ENCODE measurements at places on chromosomes 11 and 22. TPM values are rescaled to one million over a fixed set of nuclear protein-coding genes. Genes with fewer than 3 reads are reported as not detected.

EHF gene
- total RNA-seq = 34.0 TPM

PATE4 gene
- not detected for total RNA-seq

OOSP2 gene
- total RNA-seq = not detected

HBD gene
- 1.3 TPM for total RNA-seq

CD3G gene
- 0.47 TPM for total RNA-seq

BAIAP2L2 gene
- 4.5 TPM for total RNA-seq

GSC2 gene
- not detected for total RNA-seq

KCNQ1 gene
- 17.4 TPM for total RNA-seq

CD151 gene
- total RNA-seq = 153 TPM

SPI1 gene
- 19.0 TPM for total RNA-seq

SHANK2 gene
- total RNA-seq = 72.7 TPM

SNX32 gene
- 1.9 TPM for total RNA-seq

GLB1L3 gene
- total RNA-seq = 0.35 TPM

SIDT2 gene
- 39.8 TPM for total RNA-seq

TMEM45B gene
- 17.3 TPM for total RNA-seq

INS gene
- 0.35 TPM for total RNA-seq

PARVG gene
- 11.1 TPM for total RNA-seq

PGA5 gene
- total RNA-seq = not detected

TIMM10B gene
- 22.5 TPM for total RNA-seq

PRDX5 gene
- 138 TPM for total RNA-seq

PLAAT2 gene
- total RNA-seq = not detected

LAMTOR1 gene
- total RNA-seq = 85.5 TPM

OR52H1 gene
- total RNA-seq = 2.3 TPM

UBXN1 gene
- 89.0 TPM for total RNA-seq

HSPB2 gene
- 3.2 TPM for total RNA-seq

APOL5 gene
- 0.18 TPM for total RNA-seq

RIMBP3B gene
- 0.12 TPM for total RNA-seq

B3GAT1 gene
- total RNA-seq = 1.6 TPM

UBQLN3 gene
- total RNA-seq = 0.82 TPM

ASRGL1 gene
- total RNA-seq = 37.1 TPM

OR5AS1 gene
- total RNA-seq = not detected

BCO2 gene
- total RNA-seq = 6.7 TPM

SLC25A18 gene
- total RNA-seq = 0.53 TPM

MS4A6A gene
- 50.2 TPM for total RNA-seq

CHRNA10 gene
- 0.82 TPM for total RNA-seq

IL17REL gene
- not detected for total RNA-seq

PKDREJ gene
- total RNA-seq = 0.12 TPM

TIMP3 gene
- total RNA-seq = 122 TPM

CNTF gene
- 0.99 TPM for total RNA-seq

HOATZ gene
- not detected for total RNA-seq

MRGPRE gene
- total RNA-seq = not detected

GAL gene
- total RNA-seq = not detected

SCN4B gene
- 2.0 TPM for total RNA-seq

OR9I1 gene
- total RNA-seq = not detected

OR4D5 gene
- not detected for total RNA-seq

REXO2 gene
- total RNA-seq = 56.8 TPM

STX3 gene
- 33.5 TPM for total RNA-seq

KDELR3 gene
- 10.0 TPM for total RNA-seq

RAB36 gene
- 12.9 TPM for total RNA-seq

STX5 gene
- total RNA-seq = 34.2 TPM

IGSF22 gene
- 4.7 TPM for total RNA-seq
